HEK293T (cell line): ENCODE measurements at places on chromosomes 1 and 21.

GRCh38 chr1:207872621-207873020 is 38.3 kb downstream of the CD34 start:
- no peak for DNase-seq

GRCh38 chr1:24745711-24746413 is 615 bp downstream of the CLIC4 start:
- peak; percentile 37 for DNase-seq

DNA sequence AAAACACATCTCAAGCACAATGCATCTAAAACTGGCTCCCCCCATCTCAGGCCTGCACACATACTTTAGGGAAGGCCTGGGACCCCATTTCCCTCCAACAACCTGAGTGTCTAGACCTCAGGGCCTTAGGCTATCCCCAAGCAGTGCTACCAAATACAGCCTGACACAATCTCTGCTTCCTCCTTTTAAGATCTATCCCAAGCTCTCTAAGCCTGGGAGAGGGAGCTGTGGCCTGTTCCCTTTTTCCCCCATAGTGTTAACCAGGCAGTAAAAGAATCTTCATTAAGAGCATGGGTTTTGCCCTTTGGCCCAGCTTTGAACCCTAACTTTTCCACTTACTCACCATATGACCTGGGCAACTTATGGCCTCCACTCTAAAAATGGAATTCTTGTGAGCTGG is 10.8 kb upstream of the COL8A2 start:
- no peak for DNase-seq

DNA sequence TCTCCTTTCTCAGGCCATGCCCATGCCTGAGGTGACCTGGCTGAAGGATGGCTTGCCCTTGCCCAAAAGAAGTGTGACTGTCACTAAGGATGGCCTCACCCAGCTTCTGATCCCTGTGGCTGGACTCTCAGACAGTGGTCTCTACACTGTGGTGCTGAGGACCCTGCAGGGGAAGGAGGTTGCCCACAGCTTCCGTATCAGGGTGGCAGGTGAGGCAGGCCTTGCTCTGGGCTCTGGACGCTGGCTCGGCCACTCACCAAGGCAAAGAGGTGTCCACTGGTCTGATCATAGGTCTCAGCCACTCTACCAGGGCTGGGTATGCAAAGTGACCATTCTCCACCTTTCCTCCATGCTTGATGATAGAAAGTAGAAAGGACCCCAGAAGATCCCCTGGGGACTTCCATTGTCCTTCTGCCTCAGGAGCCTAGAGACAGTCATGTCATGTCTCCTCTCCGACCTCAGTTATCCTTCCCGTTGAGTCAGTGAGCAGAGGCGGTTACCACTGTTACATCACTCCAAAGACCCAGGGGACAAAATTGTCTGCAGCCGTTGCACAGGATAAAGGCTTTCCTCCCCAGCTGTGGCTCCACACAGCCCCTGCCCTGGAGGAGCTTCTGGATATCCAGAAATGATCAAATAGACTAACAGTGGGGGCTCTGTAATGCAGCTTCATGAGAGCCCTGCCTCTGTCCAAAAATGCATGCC is 34.2 kb downstream of the IGFN1 start:
- DNase-seq, result no peak

DNA sequence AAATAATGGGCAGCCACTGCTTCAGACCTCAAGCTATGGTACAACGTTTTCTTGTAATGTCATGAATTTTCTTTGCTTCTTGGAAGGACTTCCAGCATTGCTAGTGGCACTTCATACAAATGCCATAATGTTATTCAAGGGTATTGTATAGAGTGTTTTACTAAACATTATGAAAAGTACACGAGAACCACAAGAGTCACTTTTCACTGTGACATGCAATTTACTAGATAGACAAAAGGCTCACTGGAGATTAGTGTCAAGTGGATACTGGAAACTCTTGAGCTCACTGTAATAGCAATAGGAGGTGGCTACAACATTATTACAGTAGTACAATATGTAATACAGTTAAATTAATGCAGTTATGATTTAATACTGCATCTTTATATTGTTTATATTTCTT is 5.3 kb upstream of the OLFM3 start:
- DNase-seq, result no peak

- DNase-seq, result no peak
Measured at GRCh38 chr1:228751360-228752098, 16.2 kb downstream of the RHOU start.

DNA sequence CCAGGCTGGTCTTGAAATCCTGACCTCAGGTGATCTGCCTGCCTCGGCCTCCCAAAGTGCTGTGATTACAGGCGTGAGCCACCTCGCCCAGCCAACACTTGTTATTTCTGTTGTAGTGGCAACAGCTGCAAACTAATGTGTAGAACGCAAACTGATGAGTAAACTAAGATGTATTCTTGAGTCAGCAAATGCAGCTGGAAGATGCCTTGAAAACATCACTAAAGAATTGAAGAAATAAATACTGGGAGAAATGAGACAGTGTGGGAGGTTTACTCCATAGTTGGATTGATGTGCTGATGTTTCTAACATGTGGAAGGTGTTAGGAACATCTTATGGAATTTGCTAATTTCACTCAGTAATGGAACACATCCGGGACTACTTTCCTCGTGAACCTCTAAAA is 61.3 kb upstream of the KCNE2 start:
- DNase-seq, result no peak

DNA sequence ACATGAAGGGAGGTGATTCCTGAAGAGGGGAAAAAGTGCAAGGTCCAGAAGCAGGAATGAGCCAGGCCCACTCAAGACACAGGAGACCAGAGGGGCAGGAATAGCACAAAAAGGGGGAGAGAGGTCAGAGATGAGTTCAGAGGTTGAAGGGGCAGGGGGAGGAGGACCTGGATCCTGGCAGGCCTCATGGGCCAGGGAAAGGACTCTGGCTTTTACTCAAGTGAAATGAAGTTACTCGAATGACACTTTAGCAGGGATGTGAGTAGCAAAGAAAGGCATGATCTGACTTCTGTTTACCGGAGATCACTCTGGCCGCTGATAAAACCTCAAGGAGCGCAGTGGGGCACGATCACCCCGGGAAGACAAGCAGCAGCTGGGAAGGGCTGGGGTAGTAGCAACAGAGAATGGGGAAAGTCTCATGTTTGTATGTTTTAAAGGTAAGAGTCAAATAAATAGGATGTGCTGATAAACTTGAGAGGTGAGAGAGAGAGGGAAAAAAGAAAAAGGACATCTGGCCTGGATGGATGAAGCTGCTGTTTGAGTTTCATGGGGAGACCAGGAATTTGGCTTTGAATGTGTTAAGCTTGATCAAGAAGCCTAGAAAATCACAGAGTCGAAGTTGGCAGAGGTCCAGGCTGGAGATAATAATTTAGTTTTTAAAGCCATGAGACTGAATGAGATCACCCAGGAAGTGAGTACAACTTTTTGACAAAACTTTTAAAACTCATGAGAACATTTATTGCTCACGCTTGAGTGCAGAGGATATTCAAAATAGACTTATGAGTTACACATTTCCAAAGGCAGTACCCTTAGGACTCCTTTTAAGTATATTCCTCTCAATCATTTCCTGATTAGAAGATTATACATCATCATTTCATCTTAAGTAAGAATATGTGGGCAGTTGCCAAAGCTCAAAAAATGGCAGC is 156.0 kb downstream of the RERE start:
- no peak for DNase-seq

- no peak for DNase-seq
Measured at GRCh38 chr1:160891474-160891873, 6.5 kb upstream of the ITLN1 start.

GRCh38 chr1:80245813-80246212 is 1239.3 kb upstream of the ADGRL4 start:
- DNase-seq, result no peak

DNA sequence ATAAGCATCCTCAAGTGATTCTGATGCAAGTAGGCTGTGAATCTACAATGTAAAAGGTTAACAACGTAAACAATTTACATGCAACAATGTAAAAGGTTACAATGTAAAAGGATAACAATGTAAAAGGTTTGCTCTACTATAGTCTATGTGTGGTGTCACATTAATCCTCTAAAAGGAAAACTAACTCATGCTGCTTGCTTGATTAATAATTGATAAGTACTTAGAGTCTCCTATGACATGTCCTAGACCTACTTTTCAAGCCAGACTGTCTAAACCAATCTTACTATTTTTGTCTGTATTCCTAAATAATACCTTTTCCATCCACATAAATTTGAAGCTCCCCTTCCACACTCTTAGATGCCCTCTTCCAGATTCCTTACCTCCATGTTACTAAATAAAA is 606.8 kb downstream of the LTN1 start:
- DNase-seq, result no peak
